ENCODE measurements at places on chromosomes 1 and 21.

- no peak for DNase-seq
Measured at GRCh38 chr1:169089776-169090175, 16.7 kb upstream of the ATP1B1 start.

DNA sequence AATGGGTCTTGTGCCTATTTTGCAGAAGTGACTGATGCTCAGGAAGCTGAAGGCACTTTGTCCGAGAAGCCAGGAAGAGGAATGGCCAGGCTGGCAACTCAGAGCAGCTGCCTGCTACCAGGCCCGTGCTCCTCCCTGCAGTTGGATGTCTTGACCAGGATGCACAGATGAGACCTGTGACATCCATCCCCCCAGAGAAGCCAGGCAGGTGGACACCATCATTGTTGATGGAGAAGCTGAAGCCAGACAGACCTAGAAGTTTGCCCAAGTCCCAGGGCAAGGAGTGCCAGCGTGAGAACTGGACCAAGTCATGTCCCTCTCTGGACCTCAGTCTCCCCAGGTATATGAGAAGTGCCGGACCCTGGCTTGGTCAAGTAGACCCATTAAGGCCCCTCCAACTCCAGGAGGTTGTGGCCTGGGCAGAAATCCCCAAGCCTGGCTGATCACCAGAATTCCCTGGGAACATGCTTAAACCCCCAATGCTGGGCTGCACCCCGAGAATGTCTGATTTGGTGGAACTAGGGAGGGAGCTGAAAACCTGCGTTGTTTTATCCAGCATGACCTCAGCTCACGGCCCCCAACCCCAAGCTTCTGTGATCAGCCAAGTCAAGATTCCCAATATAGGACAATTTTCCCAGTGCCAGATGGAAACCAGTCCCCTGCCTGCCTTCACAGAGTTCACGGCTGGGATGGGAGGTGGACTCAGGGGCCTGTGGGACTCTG is 82.4 kb downstream of the CAMK2N1 start:
- peak; percentile 54 for DNase-seq

GRCh38 chr21:32096411-32096810 is 182.4 kb downstream of the MIS18A start:
- no peak for DNase-seq

DNA sequence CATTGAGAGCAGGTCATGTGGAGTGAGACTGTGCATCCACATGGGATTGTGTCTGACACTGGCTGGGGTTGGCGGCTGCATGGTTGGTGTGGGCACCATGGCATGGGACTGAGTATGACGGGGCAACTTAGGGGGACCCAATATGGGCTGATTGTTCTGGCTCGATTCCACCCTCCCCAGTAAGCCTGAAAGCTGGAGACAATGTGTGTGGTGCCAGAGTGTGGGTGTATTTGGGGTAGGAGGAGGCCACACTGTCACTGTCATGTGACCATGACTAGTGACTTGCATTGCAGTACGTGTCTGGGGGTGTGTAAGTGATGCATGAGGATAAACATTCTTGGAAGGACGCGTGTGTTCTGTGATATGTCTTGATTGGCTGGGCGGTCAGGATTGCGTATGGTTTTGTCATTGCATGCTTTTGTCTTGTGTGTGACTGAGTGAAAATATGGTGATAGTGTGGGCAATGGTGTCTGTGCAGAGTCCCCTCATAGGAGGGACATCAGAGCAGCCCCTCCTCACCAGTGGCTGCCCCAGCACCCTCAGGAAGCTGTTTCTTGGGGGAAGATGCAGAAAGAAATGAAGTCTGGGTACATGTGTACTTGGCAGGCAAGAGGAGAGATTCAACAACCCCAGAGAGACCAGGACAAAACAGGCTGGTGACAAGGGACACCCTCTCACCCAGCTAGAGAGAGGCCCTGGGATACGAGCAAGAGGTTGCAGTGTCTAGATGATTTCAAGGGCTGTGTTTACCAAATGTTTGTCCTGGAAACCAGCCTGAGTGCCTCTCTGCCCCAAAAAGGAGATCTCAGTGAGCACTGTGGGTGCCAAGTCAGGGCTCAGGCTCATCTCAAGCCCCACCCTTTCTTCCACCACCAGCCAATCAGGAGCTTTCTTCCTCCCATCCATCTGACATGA is 36.3 kb downstream of the SDC3 start:
- no peak for DNase-seq

DNA sequence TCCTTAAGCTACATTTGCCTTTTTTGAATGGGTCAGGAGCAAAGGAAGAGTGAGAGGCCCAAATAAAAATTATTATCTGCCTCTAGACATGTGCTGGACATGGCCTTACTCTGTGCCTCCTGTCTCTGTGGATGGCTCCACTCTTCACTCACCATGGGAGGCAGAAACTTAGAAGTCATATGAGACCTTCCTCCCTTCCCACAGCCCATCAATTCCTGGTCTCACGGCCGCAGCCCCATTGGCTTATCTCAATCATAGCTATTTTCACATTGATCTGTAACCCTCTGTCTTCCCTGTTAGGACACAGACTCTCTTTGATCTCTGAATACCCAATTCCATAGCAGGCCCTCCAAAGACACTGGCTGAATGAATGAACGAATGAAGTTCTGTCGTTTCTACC is 14.2 kb upstream of the ADORA1 start:
- DNase-seq: no peak

DNA sequence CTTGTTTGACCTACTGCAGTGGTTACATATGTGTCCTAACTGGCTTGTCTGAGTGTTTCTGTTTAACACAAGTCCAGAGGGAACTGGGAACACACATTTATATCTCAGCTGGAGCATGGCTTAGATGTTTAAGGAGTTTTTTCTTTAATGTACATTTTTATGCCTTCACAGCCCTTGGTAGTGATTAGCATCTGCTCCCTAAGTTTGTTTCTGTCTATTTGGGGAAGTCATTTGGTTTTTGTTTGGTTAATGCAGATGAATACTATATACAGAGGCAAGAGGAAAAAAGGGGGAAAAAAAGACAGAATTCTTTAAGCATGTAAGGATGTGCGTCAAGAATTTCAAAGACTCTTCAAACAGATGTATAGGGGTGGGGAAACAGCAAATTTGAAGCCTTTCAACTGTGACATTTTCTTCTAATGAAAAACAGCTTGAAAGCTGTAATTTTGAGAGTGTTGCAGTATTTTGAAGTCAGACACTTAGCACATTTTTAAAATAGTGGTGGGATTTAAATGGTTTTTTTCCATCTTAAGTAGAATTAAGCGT is 15.4 kb downstream of the MACO1 start:
- DNase-seq: no peak

DNA sequence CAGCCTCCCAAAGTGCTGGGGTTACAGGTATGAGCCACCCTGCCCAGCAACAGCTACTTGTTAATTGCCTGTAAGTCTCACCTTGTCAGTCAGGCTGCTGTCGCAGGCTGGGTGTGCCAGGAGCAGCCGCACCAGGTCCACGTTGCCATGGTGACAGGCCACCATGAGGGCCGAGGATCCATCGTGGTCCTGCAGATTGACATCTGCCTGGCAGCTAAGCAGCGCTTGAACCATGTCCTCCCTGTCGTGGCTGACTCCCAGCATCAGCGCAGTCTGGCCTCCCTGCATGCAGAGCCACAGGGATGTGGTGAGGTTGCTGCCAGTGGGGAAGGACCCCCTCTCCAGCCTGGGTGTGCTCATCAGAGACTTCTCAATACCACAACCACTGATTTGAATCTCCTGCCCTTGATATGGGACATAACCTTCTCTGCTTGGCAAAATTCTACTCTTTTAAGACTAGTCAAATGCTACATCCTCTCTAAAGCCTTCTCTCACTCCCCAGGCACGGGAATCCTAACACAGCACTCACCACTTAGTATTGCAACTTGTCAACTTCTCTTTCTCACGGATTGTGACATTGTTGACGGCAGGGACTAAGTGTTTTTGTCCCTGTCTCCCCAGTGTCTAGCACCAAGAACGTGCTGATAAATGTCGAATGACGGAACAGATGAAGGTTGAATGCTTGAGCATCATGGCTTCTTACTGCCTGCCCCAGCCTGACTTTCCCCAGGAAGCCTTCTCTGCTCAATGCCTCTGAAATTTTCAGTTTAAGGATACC is 52.9 kb downstream of the L1TD1 start:
- no peak for DNase-seq

GRCh38 chr1:150970808-150971582 is 3.6 kb downstream of the CERS2 start:
- DNase-seq: peak; percentile 87

DNA sequence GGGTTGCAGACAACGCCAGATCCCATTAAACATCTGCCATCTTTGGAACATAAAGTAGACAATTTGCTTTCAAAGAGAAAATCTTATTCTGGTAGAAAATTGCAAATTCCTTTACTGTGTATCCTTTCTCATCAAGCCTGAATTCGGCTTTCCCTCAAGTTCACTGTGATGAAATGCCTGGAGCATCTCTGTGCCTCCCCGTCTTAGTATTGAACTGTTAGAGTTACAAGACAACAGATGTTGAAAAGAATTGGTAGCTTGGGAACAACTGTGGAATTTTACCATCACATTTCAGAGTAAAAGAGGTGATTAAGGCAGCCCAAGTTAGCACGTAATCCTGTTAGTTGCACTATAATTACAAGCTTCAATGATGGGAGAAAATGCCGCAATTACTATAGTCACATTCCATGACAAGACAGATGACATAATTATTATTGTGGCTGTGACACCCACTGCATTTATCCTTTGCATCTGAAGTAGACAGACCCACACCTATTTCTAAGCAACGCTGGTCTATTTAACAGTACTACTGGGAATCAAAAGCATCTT is 54.4 kb upstream of the B3GALNT2 start:
- DNase-seq: no peak

All from coronary artery (tissue), 2 donors.